ENCODE measurements at places on chromosomes 7 and 10.

GRCh38 chr10:3749600-3749999 lies 35.4 kb downstream of the KLF6 start:
- DNase-seq, result no peak

- DNase-seq, result no peak
These were observed 86.8 kb upstream of the SMNDC1 start for GRCh38 chr10:110391541-110391940.

- no peak for DNase-seq
These were observed 76.3 kb downstream of the FOXI2 start for GRCh38 chr10:127813290-127813689.

DNA sequence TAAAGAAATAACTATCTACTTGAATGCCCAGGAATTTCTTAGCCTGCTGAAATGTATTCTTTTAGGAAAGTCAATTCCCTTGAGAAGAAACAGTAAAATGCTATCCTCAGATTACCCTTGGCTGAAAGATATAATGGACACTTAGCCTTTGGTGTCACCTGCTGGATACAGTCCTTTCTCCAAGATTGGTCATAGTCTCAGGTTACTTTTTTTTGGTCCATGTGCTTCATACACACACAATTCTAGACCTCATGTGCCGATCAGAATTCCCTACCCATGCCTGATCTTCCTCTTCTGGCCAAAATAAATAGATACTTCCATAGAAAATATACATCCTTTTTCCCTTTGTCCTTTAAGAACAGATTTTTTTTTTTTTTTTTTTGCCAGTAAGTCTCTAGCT lies 218.9 kb upstream of the PHYHIPL start:
- DNase-seq, result no peak

- no peak for DNase-seq
These were observed 27.5 kb downstream of the STRA8 start for GRCh38 chr7:135260930-135261721.

- DNase-seq, result peak; percentile 48
These were observed 13.3 kb downstream of the LAT2 start for GRCh38 chr7:74222851-74223710.

- no peak for DNase-seq
These were observed 734.9 kb downstream of the NRG3 start for GRCh38 chr10:82609845-82610244.

GRCh38 chr7:155889636-155890511 lies 77.6 kb upstream of the SHH start:
- DNase-seq, result no peak

DNA sequence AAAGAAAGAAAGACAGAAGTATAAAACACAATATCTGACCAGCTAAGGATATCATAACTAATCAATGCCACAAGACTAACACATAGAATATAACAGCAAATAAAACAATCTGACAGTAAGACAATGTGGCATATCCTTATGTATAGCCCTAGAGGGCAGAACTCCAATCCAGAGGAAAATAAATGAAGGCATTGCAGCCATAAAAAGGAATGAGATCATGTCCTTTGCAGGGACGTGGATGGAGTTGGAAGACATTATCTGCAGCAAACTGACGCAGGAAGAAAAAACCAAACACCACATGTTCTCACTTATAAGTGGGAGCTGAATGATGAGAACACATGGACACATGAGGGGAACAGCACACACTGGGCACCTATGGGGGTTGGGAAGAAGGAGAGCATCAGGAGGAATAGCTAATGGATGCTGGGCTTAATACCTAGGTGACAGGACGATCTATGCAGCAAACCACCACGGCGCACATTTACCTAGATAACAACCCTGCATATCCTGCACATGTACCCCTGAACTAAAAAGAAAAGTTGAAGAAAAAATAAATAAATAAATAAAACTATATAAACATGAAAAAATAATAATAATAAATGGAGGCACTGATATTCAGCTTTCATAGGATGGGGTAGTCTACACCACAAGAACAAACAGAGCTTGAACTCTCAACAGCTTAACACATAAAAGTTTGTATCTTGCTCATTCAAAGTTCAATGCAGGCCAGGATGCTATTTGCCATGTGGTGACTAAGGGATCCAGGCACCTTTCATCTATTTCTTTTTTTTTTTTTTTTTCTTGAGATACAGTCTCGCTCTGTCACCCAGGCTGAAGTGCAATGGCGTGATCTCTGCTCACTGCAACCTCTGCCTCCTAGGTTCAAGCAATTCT lies 66.1 kb upstream of the KAT6B start:
- no peak for DNase-seq

GRCh38 chr10:114083040-114083439 lies 39.4 kb downstream of the ADRB1 start:
- no peak for DNase-seq

DNA sequence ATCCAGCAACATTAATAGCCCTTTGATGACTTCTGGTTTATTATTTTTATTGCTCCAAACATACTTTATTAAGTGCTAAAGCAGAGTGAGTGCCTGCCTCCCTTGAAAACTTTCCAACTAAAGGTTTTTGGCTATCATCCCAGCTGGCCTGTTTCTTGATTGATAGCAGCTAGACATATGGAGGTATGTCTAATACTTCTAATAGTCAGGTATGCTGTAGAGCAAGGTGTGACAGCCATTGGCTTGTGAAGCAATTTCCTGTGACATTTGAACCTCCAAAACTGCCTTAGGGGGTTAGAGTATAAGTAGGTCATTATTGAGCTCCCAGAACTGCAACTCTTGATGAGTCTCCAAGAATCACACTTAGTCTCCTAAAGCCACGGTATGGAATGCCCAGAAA lies 55.8 kb downstream of the LOXL4 start:
- no peak for DNase-seq

- DNase-seq, result no peak
These were observed 1.4 kb downstream of the C10orf71 start for GRCh38 chr10:49300140-49300974.

- DNase-seq, result no peak
These were observed 33.8 kb upstream of the ZFAND2A start for GRCh38 chr7:1193593-1194424.

- no peak for DNase-seq
These were observed 26.2 kb upstream of the C10orf105 start for GRCh38 chr10:71745664-71746250.

- no peak for DNase-seq
These were observed 122.5 kb upstream of the MBL2 start for GRCh38 chr10:52895059-52895458.

DNA sequence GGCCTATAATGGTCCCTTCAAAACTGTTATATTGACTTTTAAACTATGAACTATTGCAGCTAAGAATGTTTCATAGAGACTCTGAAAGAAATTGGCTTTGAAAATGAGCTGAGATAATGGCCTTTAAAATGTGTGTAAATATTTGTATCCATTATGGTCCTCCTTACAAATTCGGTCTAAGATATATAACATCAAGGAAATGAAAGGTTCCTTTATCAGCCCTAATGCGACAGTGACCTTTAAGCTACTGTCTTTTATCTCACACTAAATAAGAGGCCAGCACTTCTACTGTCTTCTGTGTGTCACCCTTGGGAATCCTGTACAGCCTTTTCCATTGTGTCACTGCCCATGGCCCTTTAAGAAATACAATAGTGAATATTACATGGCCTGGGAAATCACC lies 19.5 kb downstream of the COL28A1 start:
- no peak for DNase-seq

DNA sequence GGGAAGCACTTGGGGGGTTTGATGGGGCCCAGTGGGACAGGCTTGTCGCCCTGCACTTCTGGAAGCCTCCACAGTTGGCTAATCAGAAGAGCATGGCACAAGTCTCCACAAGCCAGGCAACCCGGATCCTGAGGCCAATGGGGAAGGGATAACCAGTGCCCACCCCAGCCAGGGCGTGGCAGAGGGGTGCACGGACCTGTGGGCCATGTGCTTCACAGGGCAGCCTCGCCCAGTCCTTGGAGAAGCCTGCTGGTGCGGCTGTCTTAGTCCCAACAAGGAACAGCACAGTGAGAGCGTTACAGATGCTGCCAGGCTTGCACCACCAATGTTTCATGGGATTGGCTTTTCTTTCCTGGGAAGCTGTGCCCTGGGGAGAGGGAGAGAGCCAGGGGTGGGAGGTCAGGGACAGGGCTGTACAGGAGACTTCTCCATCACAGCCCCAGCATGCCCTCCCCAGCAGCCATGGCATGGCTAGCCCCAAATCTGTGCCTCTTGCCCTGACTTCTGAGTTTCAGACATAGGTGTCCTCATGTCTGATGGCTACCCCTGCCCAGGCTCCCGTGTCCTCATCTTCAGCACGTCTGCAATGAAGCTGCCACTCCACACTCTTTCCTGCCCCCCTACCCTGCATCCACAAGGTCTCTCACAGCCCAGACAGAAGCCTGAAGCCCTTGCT lies 116.0 kb downstream of the PTPN20 start:
- peak; percentile 31 for DNase-seq

DNA sequence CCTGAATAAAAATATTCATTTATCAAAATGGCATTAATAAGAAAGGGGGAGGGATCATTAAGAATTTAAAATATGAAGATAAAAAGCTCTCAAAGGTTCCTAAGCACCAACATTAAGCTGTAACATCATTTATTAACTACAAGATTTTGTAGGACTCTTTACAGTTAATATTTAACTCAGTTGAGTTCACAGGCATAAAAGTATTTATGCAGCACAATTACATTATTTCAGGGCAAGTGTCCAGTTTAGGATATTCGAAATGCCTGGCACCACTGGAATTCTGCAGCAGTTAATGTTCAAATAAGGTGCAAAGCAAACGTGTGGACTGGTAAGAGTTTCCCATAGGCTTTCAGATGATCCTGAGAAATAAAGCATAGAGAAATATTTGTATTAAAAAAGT lies 30.5 kb downstream of the NPS start:
- DNase-seq, result no peak

DNA sequence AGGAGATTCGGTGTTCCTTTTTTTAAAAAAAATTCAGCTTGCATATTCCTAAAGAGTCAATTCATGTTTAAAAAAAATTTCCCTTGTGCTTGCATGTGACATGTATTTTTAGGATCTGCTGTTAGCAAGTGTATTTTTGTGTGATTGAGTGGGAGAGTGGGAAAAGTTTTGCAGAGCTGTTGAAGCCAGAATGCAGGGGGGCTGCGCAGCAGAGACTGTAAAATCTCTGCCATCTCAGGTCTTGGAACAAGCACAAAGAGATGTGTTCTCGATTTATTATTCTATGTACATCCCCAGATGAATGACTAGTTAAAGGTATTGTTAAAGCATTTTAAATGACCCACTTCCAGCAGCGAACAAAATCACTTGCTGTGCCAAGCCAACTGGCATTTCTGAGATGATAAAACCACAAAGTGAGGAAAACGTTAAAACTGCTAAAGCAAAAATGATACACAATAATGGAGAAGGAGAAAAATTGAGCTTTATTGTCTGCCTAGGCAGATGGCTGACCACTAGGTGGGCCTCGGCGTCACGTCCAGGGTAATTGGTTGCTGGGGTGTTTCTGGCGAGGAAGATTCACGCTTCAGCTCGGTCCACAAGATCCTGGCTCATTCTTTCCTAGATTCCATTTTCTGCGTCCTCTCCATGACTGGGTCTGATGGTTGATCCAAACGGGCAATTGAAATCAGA lies 67.0 kb upstream of the ATRNL1 start:
- no peak for DNase-seq
